ENCODE measurements at places on chromosomes 12 and 14.

GRCh38 chr12:69338120-69338859 is 9.9 kb upstream of the LYZ start:
- DNase-seq, result no peak

DNA sequence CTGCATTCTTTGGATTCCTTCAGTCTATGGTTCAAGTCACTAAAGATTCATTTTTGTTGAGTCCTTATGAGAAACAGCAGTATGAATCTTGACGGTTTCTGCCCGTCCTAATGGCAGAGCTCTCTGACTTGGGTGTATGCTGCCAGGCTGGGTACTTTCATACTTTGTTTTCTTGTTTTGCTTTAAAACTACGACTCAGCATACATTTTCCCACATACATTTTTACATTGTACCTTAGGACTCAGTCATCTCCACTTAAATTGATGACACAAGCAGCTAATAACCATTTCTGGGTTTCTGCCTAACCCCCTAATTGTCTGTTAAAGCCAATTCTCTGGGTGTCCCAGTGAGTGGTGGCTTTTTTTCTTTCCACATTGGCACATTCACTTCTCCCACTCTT is 4.8 kb upstream of the DDX55 start:
- no peak for DNase-seq

- DNase-seq, result no peak
Observed at GRCh38 chr14:79516009-79516408, 695.3 kb downstream of the DIO2 start.

DNA sequence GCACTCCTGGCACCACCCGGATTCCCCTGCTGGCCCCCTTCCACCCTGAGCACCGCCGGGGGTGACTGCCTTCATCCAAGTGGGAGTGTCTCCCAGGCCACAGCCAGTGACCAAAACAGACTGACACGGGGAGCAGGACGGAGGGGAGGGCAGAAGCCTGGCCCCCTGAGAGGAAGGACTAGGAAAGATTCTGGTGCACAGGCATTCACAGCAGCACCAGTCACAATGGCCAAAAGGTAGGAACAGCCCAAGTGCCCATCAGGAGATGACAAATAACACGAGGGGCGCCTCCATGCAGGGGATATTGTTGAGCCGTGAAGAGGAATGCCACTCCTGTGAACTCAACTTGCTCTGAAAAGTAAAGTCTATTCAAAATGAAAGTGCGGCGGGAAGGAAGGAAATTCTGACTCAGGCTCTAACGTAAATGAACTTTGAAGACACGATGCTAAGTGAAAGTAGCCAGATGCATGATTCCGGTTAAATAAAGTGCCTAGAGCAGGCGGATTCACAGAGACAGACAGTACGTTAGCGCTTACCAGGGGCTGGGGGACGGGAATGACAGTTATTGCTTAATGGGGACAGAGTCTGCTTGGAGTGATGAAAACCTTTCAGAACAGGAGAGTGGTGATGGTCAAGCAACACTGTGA is 146.1 kb upstream of the NCOR2 start:
- DNase-seq, result peak; percentile 67

DNA sequence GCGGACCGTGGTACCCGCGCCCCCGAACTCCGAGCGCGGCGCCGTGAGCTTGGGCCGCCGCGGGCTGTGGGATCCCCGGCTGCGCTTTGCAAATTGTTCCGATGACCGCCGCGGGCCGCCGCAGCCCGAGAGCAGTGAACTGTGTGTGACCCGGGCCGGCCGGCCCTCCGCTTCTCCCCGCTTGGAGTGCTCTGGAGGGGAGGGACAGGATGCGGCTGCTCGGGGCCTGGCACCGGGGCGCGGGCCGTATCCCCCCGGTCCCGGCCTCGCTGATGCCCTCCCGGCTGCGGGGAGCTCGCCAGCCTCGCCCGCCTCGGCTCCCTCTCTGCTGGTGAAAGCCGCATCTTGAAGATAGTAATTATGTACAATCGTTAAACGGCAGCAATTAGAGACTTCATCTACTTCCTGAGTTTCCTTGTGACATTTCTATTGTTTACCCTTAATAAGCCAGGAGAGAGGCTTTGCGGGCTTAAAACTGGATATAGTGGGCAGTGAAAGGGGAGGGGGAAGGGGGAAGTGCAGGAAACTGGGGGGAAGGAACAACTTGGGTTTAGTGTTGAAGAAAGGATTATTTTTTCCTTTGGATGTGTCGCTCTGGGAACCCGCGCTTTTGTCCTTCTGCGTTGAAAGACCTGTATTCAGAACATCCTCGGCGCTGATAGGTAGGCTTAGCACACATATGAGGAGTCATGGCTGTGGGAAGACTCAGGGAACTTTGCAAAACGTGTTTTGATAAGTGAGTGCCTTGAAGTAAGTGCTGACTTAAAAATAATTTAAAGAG is 1.2 kb downstream of the PELI2 start:
- peak; percentile 13 for DNase-seq

DNA sequence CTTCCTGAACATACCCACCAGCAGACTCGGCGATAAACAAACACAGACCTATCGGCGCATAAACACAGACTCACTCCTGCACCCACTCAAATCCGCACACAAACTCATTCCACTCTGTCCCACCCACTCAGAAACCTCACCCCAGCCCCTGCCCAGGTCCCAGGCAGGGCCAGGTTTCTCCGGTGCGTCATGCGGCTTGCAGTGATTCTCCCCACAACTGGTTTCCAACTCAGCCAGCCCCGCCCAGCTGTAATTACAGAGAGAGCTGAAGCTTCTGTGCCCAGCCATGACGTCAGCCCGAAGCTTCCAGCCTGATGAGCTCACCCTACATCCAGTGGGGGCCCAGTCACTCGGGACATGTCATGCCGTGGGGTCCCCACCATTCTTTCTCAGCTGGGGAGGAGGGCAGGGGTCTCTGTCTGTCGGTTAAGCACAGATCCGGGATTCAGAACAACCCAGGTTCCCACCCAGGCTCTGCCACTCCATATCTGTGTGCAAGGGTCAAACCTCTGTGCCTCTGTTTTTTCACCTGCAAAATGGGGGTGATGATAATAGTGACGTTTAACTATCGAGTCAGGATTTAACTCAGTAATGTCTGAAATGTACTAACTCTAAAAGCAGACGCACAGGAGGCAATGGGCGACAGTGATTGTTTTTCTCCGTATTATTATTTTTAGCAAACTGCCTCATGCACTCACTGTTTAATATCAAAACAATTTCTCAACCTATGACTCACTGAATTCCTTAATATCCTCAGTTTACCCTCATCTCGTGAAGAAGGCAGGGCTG is 2.3 kb upstream of the HSPB8 start:
- no peak for DNase-seq

- no peak for DNase-seq
Observed at GRCh38 chr14:35499180-35499579, 34.8 kb upstream of the INSM2 start.

DNA sequence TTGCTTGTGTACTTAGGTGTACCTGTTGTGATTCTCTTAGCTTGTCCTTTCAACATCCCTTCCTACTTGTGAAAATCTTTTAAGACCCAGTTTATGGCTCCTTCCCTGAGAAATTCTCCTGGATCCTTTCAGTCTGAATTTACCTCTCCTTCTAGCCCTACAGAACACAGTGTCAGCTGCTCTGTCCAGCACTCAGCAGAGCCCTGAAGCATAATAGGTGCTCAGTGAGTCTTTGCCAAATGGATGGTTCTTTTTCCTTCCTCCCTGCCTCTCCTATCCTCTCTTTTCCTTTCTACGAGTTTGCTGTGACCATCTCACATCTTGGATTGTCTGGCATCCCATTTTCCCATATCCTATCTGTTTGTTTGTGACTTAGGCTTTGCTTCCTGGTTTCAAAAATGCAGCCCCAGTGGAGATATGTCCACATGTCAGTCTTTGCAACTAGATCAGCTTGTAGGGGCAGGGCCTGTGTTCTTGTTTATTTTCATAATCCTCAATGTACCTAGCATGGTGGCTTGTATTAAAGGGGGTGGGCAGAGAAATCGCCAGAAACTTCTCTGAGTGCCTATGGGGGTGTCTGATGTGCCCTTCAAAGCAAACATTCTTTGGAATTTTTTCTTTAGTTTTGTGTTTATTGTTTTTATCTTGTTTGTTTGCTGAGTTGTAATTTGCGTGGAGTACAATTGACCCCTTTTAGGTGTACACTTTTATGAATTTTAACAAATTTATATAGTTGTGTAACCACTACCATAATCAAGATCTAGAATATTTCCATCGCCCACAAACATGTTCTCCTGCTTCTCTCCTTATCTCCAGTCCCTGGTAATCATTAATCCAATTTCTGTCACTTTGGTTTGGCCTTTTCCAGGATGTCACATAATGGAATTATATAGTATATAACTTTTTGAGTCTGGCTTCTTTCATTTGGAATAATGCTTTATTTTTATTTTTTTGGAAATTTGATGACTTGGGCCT is 62.8 kb downstream of the SMOC1 start:
- DNase-seq, result no peak

GRCh38 chr14:105305345-105305744 is 4.5 kb upstream of the BRF1 start:
- no peak for DNase-seq

DNA sequence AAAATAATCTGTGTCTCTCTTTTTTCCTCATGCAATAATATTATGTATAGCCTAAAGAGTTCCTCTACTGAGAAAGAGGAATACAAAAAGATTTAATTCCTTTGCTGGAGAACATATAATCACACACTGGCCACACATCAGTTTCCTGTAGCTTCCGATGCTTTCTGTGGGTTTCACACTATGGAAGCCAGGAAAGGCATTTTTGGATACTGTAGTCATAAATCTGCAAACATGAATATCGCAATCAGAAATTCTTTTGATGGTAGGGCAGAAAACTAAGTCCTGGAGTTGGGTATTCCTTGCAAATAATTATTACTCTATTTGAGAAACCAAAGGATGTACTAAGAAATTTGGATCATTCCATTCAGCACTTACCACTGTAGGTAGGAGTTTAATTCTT is 260.0 kb downstream of the ACSS3 start:
- DNase-seq, result no peak

GRCh38 chr12:32604565-32604964 is 74.5 kb upstream of the DNM1L start:
- no peak for DNase-seq

GRCh38 chr14:93884950-93885349 is 42.2 kb upstream of the FAM181A start:
- no peak for DNase-seq

- no peak for DNase-seq
Observed at GRCh38 chr14:74533576-74533975, 40.0 kb downstream of the ISCA2 start.

DNA sequence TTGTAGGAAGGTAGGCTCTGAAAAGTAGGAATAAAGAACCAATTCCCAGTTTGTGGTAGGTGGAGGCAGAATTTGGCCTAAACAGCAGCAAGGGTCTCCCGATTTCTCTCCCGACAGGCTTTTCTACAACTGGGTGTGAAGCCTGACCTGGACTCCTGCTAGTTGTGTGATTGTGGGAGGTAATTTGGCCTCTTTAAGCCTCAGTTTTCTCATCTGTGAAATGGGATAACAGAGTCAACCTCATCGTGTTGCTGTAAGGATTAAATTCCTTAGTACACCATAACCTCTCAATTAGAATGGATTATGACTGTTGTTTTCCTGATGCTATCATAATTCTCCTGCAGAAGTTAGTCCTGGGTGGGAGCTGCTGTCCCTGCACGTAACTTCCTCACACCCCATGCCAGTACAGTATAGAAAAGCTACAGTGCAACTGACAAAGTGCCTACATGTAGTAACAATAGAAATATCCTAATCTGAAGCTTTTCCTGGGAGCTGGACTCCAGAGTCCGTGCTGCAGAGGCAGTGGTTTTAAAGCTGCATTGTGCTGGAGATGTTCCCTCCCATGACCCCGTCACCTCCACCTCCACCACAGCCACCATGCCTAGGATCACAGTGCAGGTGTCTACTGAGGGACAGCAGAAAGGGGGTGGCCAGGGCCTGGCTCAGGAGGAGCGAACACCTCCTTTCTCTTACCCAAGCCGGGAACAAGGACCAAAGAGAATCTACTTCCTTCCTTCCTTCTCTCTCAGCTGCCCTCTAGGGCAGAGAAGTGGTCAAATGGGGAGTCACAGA is 76.5 kb downstream of the FBXL14 start:
- no peak for DNase-seq

DNA sequence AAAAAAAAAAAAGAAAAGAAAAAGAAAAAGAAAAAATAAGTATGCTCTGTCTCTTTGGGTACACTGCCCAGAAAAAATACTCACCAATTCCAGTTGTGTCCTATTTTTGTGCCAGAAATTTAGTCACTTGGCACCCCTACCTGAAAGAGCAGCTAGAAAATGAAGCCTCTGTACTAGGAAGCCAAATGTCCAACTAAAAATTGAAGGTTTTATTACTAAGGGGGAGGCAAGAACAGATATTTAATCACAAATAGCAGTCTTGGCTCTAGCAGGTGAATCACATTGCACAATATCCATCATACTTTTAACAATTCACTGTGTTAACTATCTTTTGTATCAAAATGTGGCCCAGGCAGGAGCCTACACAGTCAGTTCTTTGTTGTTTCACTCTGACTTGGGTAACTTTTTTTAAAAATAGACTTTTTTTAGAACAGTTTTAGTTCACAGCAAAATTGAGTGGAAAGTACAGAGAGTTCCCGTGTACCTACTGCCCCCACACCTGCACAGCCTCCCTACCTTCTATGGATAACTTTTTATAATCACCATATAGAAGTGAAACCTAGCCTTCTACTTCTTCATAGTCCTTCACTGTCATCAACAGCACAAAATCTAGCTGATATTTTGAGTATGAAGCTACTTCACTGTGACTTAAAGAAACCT is 87.1 kb upstream of the ATF7IP start:
- DNase-seq, result no peak

DNA sequence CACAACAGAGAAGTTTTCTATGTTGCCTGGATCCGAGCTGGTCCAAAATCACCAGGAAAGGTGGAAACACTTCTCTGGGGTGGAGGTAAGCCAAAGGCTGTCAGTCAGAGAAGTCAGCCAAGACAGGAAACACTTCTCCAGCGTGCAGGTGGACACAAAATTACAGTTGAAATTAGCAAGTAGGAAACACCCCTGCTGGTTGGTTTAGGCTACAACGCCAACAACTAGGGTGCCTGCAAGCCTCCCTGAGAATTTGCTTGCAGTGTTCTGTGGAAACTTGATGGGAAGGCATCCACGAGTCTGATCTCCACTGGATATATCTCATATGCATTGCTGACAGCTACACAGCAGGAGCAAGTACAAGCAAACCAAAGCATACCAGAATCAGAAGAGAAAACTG is 600.5 kb downstream of the RERGL start:
- no peak for DNase-seq

DNA sequence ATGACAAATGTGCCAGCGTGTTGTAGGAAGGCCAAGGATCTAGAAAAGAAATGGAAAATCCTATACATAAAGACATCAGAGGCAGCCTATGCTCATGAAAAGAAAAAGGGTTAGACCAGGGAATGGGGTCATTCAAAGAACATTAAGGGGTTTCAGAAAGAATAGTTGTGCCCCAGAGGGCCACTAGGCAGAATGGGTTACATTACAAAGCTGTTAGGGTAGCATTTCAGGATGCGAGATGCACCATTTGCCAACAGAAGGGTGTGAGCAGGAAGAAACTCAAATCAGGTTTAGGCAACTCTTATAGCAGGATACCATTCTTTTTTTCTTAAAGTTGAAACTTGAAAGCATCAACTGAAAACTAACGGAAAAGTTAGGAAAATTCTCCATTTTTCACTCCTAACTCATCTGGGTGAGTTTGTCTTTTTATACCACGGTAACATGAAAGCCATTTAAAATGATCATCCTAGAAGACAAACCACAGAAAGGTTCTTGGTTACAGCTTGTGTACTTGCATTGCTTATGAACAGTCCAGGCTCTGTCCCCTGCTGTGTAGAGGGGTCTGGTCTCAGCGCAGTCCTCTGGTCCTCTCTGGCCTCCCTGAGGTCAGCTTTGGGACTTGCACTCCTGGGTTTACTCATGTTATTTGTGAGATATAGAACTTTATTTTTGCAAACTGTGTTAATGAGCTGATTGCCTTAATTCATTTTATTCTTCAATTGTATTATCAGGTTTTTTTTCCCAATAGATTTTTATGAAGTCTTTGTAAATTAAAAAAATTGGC is 209.1 kb downstream of the DACT1 start:
- DNase-seq, result no peak
